ENCODE measurements at places on chromosomes 3 and 15.

GRCh38 chr15:55652359-55652758 is 64.2 kb upstream of the PYGO1 start:
- no peak for DNase-seq

DNA sequence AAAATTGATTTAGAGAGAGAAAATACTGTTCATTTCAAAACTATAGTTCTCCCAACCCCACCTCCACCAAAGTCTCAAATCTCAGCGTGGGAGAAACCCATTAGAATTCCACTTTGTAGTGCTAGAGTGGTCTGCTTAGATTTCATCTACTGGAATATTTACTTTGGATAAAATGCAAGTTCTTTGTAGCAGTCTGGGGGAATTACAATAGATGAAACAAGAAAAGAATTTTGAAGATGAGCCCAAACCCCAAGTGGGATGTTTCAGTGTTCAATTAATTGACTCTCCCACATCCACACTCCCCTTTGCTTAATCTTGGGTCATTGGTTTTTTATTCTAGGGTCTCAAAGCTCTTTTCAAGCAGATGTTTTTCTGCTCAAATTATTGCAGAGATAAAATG is 97.8 kb downstream of the RPL22L1 start:
- DNase-seq = no peak

- DNase-seq = no peak
These were observed 625.2 kb upstream of the GBE1 start for GRCh38 chr3:82386647-82387046.

DNA sequence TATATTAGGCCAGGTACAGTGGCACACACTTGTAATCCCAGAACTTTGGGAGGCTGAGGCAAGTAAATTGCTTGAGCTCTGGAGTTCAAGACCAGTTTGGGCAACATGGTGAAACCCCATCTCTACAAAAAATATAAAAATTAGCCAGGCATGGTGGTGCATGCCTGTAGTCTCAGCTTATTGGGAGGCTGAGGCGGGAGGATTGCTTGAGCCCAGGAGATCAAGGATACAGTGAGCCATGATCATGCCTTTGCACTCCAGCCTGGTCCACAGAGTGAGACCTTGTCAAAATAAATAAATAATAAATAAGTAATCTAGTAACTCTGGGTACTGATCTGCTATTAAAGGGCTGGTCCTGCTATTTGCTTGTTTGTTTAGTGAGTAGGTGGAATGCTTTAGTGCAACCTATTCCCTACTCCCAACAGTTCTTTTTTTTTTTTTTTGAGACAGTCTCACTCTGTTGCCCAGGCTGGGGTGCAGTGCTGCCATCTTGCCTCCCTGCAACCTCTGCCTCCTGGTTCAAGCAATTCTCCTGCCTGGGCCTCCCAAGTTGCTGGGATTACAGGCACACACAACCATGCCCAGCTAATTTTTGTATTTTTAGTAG is 9.1 kb upstream of the INO80 start:
- no peak for DNase-seq

GRCh38 chr15:67305506-67305905 is 50.9 kb downstream of the IQCH start:
- no peak for DNase-seq

DNA sequence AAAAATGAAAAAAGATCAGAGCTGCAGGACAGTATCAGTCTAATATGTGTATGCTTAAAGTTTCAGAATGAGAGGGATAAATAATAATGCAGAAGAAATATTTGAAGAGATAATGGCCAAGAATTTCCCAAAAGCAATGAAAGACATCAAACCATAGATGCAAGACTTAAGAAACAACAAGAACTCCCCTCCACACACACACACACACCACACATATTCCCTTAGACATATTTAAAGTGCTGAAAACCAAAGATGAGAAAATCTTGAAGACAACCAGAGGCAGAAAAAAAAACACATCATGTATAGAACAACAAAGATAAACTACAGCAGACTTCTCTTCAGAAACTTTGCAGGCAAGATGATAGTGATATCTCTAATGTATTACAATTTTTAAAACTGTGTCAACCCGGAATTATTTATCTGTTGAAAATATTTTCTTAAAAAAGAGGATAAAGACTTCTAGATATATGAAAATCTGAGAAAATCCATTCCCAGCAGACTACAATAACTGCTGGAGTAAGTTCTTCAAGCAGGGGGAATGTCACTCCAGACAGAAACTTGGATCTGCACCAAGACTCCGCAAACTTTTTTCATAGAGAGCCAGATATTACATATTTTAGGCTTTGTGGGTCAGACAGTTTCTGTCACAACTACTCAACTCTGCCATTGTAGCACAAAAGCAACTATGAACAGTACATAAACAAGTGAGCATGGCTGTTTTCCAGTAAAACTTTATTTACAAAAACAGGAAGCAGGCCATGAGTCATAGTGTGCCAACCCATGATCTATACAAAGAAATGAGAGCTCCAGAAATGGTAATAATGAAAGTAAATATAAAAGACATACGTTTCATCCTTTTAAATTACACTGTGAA is 223.4 kb upstream of the CGNL1 start:
- DNase-seq = no peak

DNA sequence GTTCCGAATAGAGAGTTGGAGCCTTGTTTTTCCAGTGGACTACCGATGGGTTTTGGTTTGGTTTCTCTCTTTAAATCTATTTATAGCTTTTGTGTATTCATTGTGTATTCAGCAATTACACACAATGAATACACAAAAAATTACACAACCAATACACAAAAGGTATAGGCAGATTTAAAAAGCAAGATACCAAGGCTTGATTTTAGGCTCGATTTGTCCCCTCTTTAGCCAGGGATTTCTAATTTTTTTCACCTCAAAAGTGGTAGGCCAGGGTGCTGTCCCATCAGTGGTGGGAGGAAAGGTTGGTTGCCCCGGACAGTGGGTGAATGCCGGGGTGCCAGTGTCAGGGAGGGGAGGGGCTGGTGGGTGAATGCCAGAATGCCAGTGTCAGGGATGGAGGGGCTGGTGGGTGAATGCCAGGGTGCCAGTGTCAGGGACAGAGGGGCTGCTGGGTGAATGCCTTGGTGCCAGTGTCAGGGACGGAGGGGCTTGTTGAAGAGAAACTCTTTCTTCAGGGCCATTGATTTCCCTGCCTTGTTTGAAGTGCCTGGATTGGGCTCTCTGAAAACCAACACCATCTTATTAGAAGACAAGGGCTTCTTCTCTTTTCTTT is 186.2 kb downstream of the GOLGA6L6 start:
- DNase-seq = no peak

DNA sequence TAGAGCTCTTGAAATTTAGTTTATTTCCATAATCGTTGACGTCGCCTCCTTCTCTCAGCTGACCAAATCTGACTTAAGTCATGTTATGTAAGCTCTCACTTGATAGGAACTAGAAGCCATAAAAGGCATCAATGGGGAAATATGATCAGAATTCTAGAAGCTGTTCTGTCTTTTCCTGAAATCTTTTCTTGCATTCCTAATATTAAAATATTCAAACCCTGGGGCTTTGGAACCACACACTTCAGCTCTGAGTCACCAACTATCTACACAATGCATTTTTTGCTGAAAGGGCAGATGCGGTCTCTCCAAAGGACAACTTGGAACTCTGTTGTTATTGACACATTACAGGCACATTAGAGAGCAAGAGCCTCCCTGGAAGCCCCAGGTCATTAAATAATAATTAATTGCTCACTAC is 91.3 kb downstream of the LARS2 start:
- no peak for DNase-seq

- no peak for DNase-seq
These were observed 78.2 kb downstream of the NEDD4 start for GRCh38 chr15:55915221-55915620.

DNA sequence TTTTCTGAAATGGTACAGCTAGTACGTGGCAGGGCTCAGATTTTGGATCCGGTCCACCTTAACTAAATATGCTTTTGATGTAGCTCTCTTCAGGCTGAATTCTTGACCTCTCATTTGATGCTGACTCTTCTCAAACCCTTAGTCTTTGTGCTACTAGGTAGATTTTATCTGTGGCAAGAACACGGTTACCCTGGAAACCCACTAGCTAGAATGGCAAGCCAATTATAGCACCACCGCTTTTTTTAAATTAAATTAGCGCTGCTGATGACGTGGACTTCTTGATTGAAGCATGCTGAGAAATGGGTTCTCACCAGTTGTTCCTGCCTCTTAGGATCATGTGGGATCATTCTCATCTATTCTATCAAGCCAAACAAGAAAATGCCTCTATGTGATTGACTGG is 421.5 kb downstream of the LPP start:
- no peak for DNase-seq

Data from GM12891 (cell line).